ENCODE measurements at places on chromosomes 4 and X.

- DNase-seq = no peak
Measured at GRCh38 chr4:66741081-66741480, 804.2 kb downstream of the CENPC start.

GRCh38 chrX:41314881-41315280, 19.1 kb upstream of the DDX3X start:
- DNase-seq = no peak

DNA sequence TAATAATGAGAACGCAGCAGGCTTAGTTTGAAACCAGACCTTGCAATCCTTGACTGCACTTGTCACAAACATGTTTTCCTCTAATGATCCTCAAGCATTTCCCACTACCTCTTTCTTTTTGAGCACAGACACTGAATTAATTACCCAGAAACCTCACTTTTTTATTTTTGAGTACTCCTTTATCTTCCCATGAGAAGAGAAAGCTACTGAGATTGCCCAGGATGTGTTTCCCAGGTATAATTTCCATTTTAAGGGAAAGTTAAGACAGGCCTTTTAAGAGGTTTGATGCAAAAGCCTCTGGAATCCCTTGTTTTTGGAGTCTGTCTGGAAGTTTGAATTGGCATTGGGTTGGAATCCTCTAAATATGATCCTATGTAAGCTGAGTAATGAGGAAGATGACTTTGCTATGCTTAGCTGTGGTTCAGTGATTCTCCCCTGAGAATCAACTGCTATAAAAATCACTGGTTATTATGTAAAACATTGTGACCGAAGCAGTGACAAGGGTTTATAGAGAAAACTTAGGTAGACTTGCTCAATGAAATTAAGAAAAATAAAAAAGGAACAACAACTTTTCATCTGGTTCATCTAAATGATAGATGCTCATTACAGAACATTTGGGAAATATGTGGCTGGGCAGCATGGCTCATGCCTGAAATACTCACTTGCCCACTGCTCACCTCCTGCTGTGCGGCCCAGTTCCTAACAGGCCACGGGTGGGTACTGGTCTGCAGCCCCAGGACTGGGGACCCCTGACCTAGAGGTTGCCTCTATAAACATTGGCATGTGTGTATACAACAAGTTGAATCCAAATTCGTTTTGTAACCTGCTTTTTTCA, 10.8 kb upstream of the RHOH start:
- DNase-seq = peak; percentile 51

GRCh38 chr4:47538111-47538824, 53.2 kb downstream of the ATP10D start:
- DNase-seq = no peak

DNA sequence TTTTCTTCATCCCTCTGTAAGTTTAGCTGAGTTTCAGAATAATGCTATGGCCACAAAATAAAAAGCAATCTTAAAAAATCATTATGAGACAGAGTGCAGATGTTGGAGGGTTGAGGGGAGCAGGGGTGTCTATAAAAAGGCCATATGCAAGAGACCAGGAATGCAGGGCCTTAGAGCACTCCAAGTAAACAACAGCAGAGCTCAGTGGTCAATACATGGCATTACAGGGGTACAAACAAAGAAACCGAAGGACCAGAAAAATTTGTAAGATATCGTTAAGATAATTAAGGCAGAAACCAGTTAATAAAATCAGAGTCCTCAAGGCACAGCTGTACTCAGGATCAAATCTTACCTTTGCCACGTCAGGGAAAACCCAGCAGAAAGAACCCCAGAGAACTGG, 28.4 kb upstream of the NDST3 start:
- DNase-seq = no peak
